Sigmoid colon (tissue), 7 donors: ENCODE measurements at places on chromosomes 2 and 18. TPM values are rescaled to one million over a fixed set of nuclear protein-coding genes. Genes with fewer than 3 reads are reported as not detected.

AMER3 gene
- 0.33 TPM for total RNA-seq

DNA sequence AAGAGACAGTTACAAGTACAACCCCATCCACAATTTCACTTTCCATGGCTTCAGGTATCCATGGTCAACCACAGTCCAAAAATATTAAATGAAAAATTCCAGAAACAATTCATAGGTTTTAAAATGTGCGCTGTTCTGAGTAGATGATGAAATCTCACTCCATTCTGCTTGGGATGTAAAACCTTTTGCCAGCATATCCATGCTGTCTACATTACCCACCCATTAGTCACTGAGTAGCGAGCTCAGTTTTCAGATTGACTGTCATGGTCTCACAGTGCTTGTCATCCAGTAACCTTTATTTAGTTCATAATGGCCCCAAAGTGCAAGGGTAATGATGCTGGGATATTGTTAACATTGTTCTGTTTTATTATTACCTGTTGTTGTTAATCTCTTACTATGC lies 40.5 kb downstream of the SMAD4 start:
- H3K27me3 ChIP-seq, result no peaks in the 10 kb centered on the region
- no peaks in the 10 kb centered on the region for H3K36me3 ChIP-seq

GRCh38 chr2:127064642-127065250 lies 42.2 kb downstream of the BIN1 start:
- no peaks in the 10 kb centered on the region for H3K36me3 ChIP-seq
- peak; percentile 97 for DNase-seq
- H3K27me3 ChIP-seq, result no peaks in the 10 kb centered on the region
- peak overlapping the region; percentile 77 for H3K27ac ChIP-seq

DNA sequence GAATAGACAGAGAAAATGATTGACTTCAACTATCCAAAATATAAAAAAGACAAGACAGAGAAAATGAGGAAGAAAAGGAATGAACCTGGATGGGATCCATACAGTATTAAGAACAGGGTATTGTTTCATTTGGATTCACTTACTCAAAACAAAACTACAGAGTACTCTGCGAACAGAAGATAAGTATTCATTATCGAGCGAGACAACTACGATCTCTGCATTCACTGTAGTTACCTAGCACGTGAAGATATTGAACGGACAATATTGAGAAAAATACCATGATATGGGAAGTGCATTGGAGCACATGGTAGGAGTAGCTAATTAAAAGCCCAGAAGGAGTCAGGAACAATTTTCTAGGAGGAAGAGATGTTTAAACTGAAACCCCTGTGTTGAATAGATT lies 1.0 kb upstream of the ORC2 start:
- H3K27me3 ChIP-seq, result no peaks in the 10 kb centered on the region
- H3K4me3 ChIP-seq, result peak overlapping the region; percentile 71
- DNase-seq, result no peak
- no peaks in the 10 kb centered on the region for H3K36me3 ChIP-seq

GRCh38 chr2:86074256-86074655 lies 31.4 kb downstream of the POLR1A start:
- peaks cover 10% of the 10 kb centered on the region for H3K4me1 ChIP-seq
- H3K4me3 ChIP-seq, result no peak overlapping the region
- no peak overlapping the region for H3K27ac ChIP-seq
- peaks cover 74% of the 10 kb centered on the region for H3K36me3 ChIP-seq
- no peak for DNase-seq

TUBB8B gene
- not detected for total RNA-seq

CETN1 gene
- total RNA-seq, result not detected

DNA sequence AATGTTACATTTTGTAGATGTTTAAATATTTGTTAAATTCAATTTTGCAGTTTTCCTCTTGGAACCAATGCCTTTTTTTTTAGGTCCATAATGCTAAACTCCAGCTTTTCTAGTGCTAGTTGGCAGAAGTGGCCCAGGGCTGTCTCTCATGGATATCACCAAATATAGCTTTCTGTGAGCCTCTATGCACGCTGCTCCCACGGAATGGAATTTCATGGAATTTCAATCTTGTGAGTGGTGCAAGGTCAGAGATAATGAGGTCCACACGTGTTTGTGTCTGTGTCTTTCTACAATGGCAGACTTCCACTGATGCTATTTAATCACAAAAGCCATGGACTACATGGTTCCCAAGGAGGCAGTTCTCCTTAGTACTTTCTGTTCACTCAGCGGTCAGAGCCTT lies 191.5 kb upstream of the PARD3B start:
- no peak overlapping the region for H3K4me3 ChIP-seq
- H3K36me3 ChIP-seq, result no peaks in the 10 kb centered on the region
- H3K27ac ChIP-seq, result no peak overlapping the region
- H3K27me3 ChIP-seq, result no peaks in the 10 kb centered on the region
- H3K4me1 ChIP-seq, result no peaks in the 10 kb centered on the region
- no peak for DNase-seq

DNA sequence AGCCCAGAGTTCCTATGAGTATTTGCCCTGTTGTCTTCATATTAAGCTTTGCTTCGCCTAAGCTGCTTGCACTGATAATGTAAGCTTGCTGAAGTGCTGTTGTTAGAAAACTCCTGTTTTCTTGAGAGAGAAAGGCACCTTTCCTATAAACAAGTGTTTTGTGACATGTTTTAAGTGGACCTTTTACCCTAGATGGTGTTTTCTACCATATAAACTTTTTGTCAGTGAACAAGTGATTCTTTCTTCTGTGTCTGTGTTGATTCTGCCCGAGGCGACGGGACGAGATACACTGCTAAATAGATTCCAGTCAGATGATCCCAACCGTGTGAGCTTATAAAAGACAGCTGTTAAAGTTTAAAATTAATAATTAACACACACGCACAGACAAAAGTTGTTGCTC lies 24.1 kb downstream of the CABLES1 start:
- no peak overlapping the region for H3K27ac ChIP-seq
- peak; percentile 4 for DNase-seq
- no peaks in the 10 kb centered on the region for H3K4me1 ChIP-seq
- H3K4me3 ChIP-seq, result no peak overlapping the region
- no peaks in the 10 kb centered on the region for H3K27me3 ChIP-seq
- no peaks in the 10 kb centered on the region for H3K36me3 ChIP-seq

DNA sequence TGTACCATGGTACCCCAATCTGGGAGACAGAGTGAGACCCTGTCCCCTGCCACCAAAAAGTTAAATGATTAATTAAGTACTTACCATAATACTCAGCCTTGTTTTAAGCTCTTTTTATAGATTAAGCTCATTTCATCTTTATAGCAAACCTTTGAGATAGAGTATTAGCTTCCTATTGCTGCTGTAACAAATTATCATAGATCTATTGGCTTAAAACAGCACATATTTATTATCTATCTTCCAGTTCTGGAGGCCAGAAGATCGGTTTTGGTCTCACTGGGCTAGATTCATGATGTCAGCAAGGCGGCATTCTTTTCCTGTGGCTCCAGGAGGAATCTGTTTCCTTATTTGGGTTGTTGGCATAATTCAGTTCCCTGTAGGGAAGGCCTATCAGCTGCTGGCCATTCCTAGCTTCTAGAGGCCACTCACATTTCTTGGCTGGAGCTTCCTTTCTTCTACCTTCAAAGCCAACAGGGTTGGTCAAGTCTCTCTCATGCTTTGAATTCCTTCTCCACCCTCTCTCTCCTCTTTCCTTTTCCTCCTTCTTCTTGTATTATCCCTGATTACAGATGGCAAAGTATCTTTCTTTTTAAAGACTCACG lies 13.7 kb upstream of the GREB1 start:
- H3K27me3 ChIP-seq, result no peaks in the 10 kb centered on the region
- H3K27ac ChIP-seq, result no peak overlapping the region
- no peaks in the 10 kb centered on the region for H3K4me1 ChIP-seq
- no peaks in the 10 kb centered on the region for H3K36me3 ChIP-seq

DNA sequence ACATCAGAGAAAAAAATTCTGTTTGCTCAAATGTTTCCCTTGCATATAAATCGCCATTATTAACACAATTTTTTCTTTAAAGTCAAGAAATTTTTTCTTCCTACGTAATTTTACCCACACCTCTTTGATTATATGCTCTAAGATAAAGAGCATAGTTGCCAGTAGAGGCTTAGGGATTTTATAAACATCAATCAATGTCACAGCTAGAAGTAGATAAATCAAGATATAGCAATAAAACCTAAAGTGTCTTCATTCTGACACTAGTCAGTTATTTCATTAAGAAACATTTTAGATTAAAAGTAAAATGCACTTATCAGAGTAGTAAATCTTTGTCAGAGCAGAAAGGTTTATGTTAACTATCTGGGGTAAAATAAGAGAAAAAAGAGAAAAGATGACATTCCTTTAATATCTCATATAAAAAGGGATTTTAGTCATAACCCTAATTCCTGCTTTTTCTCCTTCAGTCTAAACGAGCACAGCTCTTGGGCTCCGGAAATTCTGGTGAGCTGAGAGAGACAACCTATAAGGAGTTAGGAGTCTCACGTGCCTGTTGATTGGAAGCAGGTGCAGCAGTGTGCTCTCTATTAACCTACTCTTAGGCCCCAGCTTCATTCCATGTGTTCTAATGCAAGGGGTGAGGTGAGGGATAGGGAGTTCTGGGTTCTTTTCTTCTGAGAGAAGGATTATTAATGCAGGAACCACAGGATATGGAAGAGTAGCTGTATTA lies 172.4 kb upstream of the GULP1 start:
- H3K4me1 ChIP-seq, result no peaks in the 10 kb centered on the region
- no peak overlapping the region for H3K27ac ChIP-seq
- DNase-seq, result no peak
- H3K36me3 ChIP-seq, result no peaks in the 10 kb centered on the region

GRCh38 chr2:3885629-3886628 lies 182.6 kb downstream of the DCDC2C start:
- H3K27ac ChIP-seq, result no peak overlapping the region
- no peak overlapping the region for H3K4me3 ChIP-seq
- peaks cover 8% of the 10 kb centered on the region for H3K4me1 ChIP-seq
- no peaks in the 10 kb centered on the region for H3K27me3 ChIP-seq
- DNase-seq, result no peak

GRCh38 chr18:44323125-44323524 lies 357.6 kb upstream of the SETBP1 start:
- H3K36me3 ChIP-seq, result no peaks in the 10 kb centered on the region
- no peak overlapping the region for H3K4me3 ChIP-seq
- H3K4me1 ChIP-seq, result no peaks in the 10 kb centered on the region
- DNase-seq, result no peak
- no peaks in the 10 kb centered on the region for H3K27me3 ChIP-seq
- no peak overlapping the region for H3K27ac ChIP-seq

MC5R gene
- total RNA-seq, result not detected

PCARE gene
- total RNA-seq, result under 0.01 TPM

DNA sequence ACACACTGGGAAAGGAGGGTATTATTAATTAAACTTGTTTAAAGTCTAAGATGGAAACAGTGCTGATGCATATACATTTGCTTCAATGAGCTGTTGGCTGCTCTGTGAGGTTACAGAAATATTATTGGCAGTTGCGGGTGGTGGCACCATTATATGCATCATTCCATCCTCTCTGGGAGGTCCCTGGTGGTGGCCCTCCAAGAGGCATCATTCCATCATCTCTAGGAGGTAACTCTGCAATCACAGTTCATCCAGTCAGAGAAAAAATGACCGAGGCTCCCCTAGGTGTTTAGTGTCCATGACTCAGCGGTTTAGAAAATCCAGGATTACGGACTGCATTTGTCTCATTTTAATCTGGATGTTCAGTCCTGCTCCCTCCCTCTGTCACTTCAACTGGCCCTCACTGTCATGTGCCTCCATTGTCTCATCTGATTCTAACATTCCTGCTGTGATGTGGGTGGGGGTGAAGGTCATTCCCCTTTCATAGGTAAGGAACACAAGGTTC lies 15.4 kb downstream of the AFF3 start:
- H3K27ac ChIP-seq, result no peak overlapping the region
- no peak overlapping the region for H3K4me3 ChIP-seq
- no peaks in the 10 kb centered on the region for H3K27me3 ChIP-seq
- no peak for DNase-seq
- H3K36me3 ChIP-seq, result no peaks in the 10 kb centered on the region

- no peaks in the 10 kb centered on the region for H3K36me3 ChIP-seq
- H3K27me3 ChIP-seq, result no peaks in the 10 kb centered on the region
- no peaks in the 10 kb centered on the region for H3K4me1 ChIP-seq
- H3K4me3 ChIP-seq, result no peak overlapping the region
- no peak overlapping the region for H3K27ac ChIP-seq
- DNase-seq, result no peak
Observed at GRCh38 chr18:43819873-43820272, 542.6 kb upstream of the SYT4 start.

DNA sequence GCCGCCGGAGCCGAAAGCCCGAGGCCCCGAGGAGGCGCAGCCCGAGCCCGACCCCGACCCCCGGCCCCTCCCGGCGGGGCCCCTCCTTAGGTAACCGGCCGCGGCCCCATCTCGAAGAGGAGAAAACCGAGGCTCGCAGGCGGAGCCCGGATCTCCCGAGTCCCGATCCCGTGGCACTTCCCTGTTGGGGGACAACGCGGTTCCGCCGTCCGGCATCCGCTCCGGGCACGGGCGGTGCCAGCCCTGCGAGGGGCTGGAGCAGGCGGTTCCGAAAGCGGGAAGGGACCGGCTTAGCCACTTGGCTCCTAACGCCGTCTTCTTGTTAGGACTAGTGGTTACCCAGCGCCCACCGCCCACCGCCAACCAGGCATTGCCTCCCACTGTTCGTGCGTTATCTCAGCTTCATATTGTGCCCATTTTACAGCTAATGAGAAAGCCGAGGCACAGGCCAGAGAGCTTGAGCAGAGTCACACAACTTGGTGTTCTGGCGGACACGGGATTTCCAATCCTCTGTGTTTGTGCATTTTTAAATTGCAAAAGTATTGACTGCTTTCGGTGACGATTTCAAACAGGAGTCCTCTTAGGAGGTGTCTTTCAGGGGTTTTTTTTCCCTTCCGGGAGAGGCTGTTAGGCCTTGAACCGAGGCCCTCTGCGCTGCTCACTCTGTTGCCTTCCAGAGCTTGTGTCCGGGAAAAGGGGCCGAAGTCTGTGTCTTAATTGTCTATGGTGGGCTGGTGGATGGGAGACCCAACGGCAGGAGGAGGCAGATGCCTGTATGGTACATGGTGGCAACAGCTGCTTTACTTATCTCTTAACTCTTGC lies 562 bp downstream of the CENPA start:
- no peak for DNase-seq
- H3K36me3 ChIP-seq, result peaks cover 3% of the 10 kb centered on the region
- no peak overlapping the region for H3K27ac ChIP-seq
- H3K27me3 ChIP-seq, result no peaks in the 10 kb centered on the region

- H3K4me1 ChIP-seq, result no peaks in the 10 kb centered on the region
- no peaks in the 10 kb centered on the region for H3K27me3 ChIP-seq
- DNase-seq, result no peak
- H3K4me3 ChIP-seq, result no peak overlapping the region
Observed at GRCh38 chr2:106358081-106358480, 110.1 kb downstream of the RGPD3 start.

LDLRAD4 gene
- total RNA-seq, result 17.2 TPM
